ENCODE measurements at places on chromosomes 6 and 20.
A peak's percentile ranks its signal among the peaks of the same experiment; 100 is the strongest.

- DNase-seq: no peak
Measured at GRCh38 chr20:15214051-15214450, 876.6 kb upstream of the FLRT3 start.

DNA sequence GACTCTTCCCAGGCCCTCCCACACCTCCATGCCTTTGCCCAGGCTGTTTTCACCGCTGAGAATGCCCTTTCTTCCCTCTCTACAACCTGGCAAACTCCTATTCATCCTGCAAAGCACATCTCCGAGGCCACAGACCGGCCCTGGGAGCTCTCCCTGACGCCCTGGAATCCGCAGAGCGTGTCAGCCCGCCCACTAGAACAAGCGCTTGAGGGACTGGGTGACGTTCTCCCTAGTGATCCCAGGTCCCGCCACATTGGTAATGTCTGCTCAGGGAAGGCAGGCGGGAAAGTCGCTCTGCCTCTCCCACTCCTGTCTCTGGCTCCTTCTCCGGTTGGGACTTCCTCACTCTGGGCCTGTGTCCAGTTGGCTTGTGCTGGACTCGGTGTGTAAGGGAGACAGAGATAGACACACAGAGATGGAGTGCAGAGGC is 61.6 kb downstream of the SRC start:
- DNase-seq: no peak

- DNase-seq: no peak
Measured at GRCh38 chr20:14521436-14521835, 184.0 kb upstream of the FLRT3 start.

DNA sequence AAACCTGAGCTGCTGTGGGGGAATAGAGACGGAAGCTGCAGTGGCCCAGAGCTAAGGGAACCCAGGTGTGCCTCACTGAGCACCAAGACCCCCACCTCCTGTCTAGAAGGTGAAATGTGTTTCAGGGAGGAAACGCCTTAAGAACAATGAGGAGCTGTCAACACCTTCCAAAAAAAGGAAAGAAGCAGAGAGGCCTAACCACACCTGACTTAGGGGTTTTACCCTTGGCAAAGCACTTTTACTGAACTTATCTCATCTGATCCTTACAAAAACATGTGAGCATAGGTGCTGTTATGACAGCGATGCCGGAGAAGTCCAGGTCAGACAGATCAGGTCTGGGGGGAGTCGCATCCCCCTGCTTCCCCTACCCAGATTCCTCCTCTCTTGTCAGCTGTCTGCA is 16.1 kb upstream of the CDKN1A start:
- DNase-seq: no peak

DNA sequence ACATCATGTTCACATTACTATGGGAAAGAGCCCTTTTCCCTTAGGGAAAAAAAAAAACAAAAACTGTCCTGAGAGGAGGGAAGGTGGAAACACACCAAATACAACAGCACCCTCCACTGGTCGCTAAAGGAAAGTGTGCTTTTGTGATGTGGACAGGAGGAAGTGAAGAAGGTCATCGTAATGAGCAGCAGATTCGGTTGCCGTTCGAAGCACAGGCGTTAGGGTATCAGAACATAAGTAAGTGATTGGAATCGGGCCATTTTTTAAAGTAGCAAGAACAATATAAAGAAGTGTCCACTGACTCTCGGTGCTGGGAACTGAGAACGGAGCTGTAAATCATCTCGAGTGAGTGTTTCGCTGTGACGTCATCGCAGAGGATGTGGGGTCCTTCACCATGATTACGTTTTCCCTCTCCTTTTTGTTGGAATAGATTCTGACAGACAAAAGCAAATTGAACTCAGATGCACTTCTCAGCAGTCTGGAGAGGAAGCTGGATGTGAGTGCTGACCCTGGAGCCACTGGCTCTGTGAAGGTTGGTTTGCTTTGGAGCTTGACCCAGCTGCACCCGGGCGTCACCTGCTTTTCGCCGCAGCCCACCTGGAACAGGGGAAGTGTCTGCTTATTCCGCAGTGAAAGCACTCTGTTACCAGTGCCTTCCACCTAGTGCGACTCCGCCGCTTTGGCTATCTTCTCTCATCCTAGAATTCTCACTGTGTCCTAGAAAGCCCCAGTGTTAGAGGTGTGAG is 203.6 kb upstream of the GMDS start:
- no peak for DNase-seq

GRCh38 chr6:167965592-167966539 is 31.6 kb upstream of the KIF25 start:
- no peak for DNase-seq

DNA sequence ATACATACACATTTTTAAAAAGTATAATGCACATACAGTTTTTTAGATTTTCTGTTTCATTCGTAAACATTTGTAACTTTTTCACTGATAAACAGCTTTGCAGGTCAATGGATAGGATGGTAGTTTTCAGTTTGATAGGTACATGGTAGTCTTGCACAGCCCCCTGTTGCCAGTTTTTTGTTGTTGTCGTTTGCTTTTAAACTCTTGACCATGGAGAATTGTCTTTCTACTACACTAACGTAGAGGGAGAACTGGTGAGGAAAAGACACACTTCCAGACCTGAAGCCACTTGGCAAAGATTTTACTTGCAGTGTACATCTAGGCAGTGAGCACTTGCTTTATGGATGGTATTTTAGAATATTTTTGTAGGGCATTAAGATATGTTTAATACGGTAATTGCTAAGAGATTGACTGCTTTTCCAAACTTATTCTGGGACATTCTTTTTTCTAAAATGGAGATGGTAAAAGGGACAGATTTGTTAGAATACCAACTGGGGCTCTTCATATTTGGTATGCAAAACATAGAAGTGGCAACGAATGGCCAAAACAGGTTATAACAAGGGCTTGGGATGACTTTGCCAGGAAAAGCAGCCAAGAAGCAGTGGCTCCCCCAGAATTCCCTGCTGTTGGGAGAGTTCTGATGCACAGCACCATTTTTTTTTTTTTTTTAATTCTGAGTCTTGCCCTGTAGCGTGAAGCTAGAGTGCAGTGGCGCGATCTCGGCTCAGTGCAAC is 1.5 kb downstream of the PYGB start:
- DNase-seq: no peak

GRCh38 chr6:137873273-137873762 is 6.3 kb downstream of the TNFAIP3 start:
- peak; percentile 85 for DNase-seq

GRCh38 chr20:10898552-10898951 is 224.8 kb upstream of the JAG1 start:
- no peak for DNase-seq

DNA sequence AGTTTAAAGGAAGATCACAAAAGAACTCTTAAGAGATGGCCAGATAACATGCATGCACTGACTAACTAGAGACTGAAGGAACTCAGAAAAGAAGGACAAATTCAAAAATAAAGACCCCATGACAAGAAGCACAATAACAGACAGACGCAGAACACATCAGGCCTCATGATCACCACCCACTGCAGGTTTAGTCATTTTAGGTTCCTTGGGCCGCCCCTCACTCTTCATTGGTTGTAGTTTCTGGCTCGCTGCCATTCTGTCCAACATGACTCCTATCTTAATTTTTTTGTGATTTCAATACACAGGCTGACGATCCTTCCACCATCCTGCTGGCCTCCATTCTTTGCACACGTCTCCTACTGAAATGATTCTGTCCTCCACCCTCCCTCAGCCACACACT is 21.6 kb downstream of the STX7 start:
- no peak for DNase-seq

DNA sequence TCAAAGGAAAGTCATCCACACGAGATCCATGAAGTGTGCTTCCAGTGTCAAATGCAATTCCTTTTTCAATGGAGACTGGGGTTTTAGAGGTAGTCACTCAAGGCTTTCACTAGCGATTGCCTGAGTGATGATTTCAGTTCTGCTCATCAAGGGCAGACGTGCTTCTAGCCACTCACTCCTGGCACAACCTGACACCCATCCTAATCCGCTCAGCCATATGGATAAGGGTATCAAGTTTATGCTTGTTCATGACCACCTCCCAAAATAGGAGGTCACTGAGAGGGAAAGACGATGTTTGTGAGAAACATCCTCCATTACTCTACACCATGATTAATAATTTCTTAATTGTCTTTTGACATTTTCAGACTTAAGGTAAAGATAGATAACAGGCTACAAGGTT is 91.3 kb upstream of the HEY2 start:
- DNase-seq: no peak

- peak; percentile 53 for DNase-seq
Measured at GRCh38 chr6:21331235-21331634, 262.3 kb upstream of the SOX4 start.

DNA sequence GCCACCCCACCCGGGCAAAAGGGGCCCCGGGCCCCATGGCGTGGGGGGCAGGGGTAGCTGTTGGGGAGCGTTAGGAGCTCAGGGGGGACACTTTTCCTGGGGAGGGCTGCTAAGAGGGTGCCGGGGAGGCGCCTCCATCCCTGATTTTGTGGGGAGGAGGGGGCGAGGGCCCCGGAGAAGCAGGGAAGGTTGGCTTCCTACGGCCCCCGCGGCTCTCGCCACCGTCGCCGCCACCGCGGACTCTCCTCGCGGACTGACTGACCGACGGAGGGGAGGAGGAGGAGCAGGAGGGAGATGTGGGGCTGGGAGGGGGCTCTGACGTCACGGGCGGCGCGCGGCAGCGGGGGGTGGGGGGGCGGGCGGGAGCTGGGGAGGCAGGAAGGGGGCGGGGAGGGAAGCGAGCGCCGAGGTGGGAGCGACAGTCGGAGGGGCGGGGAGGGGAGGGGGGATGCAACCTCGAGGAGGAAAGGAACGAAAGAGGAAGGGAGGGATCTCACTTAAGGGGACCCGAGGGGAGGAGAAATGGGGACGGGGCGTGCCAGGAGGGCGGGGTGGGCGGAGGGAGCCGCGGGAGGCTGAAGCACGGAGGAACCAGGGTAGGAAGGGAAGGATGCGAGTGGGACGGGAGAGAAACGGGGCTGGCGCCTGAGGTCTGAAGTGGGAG is 5.1 kb downstream of the GABBR1 start:
- DNase-seq: no peak

DNA sequence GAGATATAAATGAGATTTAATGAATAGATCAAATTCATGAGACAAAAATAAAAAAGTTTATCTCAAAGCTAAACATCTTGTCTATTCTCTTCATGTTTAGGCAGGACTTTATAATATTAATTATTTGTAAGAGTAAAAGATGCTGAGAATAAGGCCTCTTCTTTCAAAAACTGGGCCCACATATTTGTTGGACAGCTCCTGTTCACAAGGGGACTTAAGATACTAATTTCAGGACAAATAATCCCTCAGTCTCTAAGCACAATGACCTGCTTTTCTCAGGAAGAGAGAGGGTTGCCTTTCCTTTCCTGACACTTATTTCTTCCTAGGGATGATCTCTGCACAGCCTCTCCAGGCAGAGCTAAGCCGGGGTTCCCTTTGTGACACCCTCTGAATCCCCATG is 43.3 kb downstream of the NOX3 start:
- no peak for DNase-seq

- DNase-seq: no peak
Measured at GRCh38 chr6:157285422-157285779, 37.9 kb downstream of the TMEM242 start.

- DNase-seq: no peak
Measured at GRCh38 chr6:50305660-50306059, 255.9 kb upstream of the DEFB112 start.

DNA sequence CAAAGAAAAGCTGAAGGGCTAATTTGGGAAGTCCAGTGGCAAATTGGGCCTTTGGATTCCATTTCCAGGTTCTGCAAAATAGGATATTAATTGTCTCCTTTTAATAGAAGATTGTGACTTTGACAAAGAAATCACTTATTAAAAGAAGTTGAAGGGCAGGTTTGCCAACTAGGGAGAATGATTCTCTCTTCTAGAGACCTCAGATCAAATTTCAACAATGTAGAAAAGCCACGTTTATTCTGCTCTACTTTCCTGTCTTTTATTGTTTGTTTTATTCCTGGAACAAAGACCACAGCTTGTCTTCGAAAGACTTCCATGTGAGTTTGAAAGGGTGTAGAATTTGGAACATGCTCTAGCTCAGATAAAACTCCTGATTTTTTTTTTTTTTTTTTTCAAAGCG is 65.5 kb upstream of the PRL start:
- no peak for DNase-seq

DNA sequence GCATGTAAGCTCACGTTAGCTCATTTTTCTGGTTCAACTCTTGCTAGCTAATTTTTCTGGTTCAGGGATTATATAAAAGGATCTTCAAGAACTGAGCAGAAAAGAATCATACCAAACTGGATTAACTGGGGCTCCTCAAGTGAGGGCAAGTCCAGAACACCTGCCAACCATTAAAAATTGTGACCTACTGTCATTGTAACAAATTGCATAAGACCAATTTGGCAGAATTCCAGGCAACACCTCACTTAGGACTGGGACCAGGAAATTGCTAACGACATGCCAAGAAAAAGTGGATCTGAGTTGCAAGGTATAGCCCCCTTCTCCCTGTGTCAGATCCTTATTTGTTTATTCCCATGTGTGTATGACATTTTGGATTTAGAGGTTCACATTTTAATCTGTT is 216.6 kb downstream of the HIVEP2 start:
- DNase-seq: no peak

- no peak for DNase-seq
Measured at GRCh38 chr6:17851001-17851719, 136.3 kb downstream of the KIF13A start.

DNA sequence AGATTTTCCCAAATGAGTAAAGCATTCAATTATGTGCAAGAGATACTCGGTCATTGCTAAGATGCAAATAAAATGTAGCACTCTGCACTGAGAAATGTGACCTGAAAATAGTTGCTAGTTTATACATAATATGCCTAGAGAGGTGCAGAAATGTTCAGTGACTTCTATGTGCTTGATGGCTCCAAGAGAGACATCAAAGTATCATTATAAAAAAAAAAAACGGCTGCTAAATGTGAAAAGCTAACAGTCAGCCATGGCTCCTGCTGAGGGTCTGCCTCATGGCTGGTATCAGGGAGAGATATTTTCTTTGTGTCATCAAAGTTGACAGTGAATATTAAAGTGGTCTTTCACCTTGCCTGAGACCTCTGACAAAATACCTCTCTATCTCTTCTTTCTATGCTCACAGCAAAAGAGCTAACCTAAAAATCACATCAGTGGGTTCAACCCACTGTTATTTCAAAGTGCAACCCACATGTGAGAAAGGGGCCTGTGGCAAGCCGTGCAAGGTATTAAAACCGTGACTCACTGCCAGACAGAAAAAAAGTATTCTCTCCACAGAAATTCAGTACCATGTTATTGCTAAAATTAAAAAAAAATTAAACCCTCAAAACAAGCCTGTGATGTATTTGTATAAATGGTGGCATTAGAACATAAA is 259.0 kb downstream of the HIVEP2 start:
- DNase-seq: no peak

- no peak for DNase-seq
Measured at GRCh38 chr6:71403422-71404134, 115.0 kb downstream of the OGFRL1 start.

GRCh38 chr20:54097236-54097529 is 26.8 kb upstream of the BCAS1 start:
- DNase-seq: no peak

GRCh38 chr6:156953127-156953478 is 175.9 kb downstream of the ARID1B start:
- no peak for DNase-seq

GRCh38 chr20:7765221-7765620 is 175.0 kb downstream of the HAO1 start:
- DNase-seq: no peak
